ENCODE measurements at places on chromosomes 6 and 20. TPM values are rescaled to one million over a fixed set of nuclear protein-coding genes. Genes with fewer than 3 reads are reported as not detected.

Gene LHFPL5
- not detected for total RNA-seq

Gene CLPSL2
- not detected for total RNA-seq

Gene VWA7
- total RNA-seq: 0.21 TPM

DNA sequence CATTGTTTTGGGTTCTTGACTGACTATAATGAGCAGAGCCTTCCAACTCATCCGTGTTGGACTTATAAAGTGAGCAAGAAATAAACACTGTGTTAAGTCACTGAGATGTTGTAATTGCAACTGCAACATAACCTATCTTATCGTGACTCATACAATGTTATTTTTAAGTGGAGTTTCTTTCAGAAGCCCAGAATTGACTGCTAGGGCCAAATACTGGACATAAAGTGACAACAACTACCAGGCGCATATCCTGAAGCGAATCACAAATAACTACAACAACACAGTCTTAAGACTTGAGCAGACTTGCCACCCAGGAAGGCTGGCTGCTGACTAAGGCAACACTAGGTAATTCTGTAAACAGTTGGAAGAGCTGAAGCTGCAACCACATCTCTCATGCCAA lies 326.6 kb downstream of the COL12A1 start:
- no peak for DNase-seq

- no peak for DNase-seq
These were observed 16.1 kb downstream of the EBF4 start for GRCh38 chr20:2708665-2709064.

Gene ADGRB3
- 9.6 TPM for total RNA-seq

DNA sequence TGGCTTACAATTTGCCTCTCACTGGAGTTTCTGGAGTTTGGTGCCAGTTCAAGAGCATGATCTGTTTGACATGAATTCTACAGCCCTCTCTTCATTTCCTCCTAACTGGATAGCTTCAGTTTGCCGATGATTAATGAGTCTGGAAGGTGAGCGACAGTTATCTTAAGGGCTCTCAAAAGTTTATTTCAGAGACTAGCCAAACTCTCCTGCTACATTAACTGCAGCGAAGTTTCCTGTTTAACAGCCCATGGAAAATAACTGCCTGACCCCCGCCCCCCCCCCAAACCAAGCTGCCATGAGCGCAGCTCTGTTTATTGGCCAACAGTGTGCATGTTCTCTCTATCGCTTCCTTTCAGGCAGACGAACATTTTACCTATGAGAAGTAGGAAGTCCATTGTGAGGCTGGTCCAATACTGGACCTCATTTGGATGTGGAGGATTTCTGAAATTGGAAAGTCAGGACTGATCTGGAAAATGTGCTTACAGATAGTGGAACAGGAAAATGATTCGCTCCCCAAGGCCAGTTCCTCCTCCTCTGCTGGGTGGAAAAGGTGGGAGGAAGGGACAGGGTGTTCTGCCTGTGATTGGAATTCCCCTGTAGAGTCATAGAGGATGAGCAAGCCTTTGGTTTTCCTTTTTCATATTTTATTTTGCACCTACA lies 522.2 kb upstream of the JAG1 start:
- DNase-seq: no peak

- no peak for DNase-seq
These were observed 100.0 kb upstream of the RIPOR2 start for GRCh38 chr6:25035512-25036435.
